GM12865 (cell line): ENCODE measurements at places on chromosomes 11 and 22.

DNA sequence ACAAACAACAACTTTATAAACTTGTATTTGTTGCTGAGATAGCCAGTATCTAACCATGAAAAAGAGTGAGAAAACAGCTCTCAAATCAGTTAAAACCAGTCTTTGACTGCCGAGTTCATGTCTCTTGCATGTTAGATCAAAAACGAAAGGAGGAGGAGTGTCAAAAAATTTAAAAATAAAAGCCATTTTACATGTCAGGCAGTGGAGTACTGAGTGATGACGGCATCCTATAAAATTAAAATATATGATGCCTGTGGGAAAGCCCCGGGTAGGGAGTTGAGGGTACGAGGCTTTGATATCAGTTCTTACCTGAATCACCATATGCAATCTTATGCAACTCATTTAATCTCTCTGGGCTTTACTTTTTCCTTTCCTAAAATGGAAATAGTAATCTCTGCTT is 117.3 kb downstream of the ETS1 start:
- DNase-seq = peak; percentile 65

GRCh38 chr11:31655483-31655882 is 145.9 kb downstream of the ELP4 start:
- DNase-seq = no peak

- no peak for DNase-seq
Measured at GRCh38 chr11:10005955-10006525, 288.0 kb downstream of the SBF2 start.

GRCh38 chr11:31326470-31327148 is 42.9 kb downstream of the DCDC1 start:
- peak; percentile 5 for DNase-seq

DNA sequence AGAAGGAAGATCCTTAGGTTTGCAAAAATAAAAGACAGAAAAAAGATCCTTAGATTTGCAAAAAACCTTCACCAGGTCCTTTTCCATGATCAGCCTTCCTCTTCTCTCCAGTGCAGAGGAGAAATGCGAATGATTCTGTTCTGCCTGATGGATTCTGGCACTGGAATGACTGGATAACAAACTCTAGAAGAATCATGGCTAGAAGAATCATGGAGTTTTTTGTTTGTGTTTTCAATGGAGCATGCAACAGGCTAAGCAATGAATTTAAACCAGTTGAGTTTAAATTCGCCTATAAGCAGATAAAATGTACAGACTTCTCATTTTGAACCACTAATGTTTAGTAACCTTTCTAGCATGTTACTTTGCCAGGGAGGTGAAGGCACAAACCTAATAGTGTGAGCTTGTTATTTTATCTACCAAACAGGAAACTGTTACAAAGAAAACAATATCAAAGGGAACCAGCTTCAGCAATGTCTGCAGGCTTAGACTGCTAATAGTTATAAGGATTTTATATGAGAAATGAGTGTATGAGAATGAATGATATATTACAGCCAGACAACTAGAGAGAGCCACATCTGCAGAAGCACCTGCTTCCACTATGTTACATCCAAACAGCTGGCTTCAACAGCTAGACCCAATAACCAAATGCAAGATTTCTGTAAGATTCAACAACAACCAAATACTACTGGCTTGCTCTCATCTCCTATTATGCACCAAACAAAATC is 64.7 kb upstream of the APOA1 start:
- no peak for DNase-seq

- no peak for DNase-seq
Measured at GRCh38 chr11:95711945-95712221, 77.7 kb downstream of the FAM76B start.
